ENCODE measurements at places on chromosomes 16 and 17.

DNA sequence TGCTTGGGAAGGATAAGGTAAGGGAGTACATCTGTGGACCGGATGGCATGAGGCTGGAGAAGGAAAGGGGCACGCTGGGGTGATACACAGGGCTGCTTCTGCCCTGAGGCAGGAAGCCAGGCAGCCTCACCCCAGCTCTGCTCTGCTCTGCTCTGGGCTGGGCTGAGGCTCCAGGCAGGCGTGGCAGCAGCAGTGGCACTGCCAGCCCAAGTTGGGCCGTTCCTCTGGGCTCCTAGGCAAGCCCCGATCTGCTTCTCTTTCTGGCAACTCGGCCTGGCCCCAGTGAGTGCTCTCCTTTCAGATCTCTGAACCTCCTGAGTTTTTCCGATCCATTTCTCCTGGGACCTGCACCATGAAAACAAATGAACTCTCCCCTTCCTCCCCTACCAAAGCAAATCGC lies 44.9 kb downstream of the VAC14 start:
- DNase-seq, result no peak

DNA sequence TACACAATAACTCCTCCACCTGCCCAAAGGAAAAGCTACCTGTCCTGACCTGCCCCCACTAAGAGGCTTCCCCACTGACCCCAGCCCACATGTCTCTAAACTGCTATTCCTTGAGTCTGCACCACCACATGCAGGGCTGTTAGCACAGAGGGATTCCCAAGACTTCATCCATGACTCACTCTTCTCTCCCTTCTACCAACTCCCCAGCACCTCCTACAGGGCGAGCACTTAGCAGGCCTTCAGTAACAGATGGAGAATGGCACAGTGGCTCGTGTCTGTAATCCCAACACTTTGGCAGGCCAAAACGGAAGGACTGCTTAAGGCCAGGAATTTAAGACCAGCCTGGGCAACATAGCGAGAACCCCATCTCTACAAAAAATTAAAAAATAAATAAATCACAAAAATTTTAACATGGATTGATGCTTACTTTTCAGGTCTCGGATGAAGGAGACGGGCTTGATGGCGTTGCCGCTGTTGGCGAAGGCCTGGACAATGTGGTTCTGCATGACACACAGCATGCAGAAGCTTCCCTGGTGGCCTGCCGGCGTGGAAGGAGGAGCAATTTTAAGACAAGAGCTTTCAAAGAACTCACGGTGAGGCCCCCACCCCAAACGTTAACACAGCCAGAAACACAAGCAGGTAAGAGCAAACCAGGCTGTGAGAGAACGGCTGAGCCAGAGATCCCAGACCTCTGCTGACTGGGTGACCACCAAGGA lies 12.0 kb downstream of the USP36 start:
- peak; percentile 49 for DNase-seq

GRCh38 chr17:48051283-48051682 lies 3.1 kb downstream of the NFE2L1 start:
- DNase-seq, result no peak

- peak; percentile 89 for DNase-seq
Observed at GRCh38 chr16:73068541-73069401, 20.8 kb upstream of the ZFHX3 start.

DNA sequence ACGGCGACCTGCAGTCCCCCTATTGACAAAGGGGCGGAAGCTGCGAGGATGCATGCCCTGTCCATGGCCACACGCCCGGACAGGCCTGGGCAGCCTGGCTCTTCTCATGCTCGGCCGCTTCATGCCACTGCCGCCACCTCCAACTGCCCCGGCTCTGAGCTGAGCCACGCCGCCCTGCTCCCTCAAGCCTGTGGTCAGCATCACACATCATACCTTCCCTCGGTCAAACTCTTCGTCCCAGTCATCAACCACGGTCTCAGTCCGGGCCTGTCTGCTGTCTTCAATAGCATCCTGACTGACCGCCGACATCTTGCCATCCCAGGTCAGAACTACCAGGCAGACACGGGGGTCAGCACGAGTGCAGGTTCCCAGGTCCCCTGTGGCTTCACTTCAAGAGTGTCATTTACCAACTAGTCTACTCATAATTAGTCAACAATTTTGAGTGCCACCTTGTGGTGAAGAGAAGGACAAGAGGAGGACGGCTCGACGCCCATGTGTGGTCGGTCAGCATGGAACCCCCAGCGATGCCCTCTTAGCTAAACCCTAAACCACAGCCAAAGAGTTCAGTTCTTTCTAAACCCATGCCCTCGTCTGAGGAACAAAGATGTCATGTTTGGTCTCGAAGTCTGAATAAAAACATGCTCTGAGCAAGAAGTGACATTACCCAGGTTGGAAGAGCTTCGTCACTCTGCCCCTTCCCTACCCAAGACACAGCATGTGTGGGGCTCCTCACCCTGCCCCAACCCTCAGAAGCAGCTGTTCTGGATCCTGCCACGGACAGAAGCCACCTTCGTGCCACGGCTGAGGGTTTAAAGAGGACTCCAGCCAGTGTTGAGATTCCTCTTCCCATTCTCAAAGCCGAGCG lies 16.9 kb upstream of the CYTH1 start:
- DNase-seq, result no peak

GRCh38 chr17:39729280-39729851 lies 966 bp downstream of the MIEN1 start:
- DNase-seq, result no peak

DNA sequence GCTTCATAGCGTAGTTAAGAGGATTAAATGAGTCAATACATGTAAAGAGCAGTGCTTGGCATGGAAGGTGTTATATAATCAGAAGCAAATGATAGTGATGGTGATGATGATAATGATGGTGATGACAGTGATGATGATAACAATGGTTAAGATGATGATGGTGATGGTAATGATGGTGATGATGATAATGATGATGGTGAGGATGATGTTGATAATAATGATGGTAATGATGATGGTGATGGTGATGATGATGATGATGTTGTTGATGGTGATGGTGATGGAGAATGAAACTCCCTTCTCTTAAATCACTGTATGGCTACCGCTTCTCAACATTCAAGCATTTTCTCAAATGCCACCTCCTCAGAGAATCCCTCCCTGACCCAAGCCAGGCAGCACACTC lies 190.5 kb downstream of the TMEM132E start:
- DNase-seq, result no peak

DNA sequence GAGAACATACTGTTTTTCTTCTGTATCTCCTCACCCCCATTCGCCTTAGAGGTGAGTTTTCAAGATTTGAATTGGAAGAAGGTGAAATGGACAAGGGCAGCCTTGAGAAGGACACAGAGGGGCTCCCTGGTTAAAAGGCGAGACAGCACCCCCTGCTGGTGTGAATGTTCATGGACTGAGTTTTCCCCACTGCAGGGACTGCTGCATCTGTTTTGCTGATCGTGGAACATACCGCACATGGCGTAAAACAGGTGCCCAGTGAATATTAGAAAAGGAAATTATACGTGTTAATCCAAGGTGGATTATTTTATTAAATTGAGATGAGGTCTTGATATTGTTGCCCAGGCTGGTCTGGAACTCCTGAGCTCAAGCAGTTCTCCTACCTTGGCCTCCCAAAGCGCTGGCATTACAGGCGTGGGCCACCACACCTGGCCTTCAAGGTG lies 54.5 kb downstream of the NDE1 start:
- DNase-seq, result peak; percentile 10

DNA sequence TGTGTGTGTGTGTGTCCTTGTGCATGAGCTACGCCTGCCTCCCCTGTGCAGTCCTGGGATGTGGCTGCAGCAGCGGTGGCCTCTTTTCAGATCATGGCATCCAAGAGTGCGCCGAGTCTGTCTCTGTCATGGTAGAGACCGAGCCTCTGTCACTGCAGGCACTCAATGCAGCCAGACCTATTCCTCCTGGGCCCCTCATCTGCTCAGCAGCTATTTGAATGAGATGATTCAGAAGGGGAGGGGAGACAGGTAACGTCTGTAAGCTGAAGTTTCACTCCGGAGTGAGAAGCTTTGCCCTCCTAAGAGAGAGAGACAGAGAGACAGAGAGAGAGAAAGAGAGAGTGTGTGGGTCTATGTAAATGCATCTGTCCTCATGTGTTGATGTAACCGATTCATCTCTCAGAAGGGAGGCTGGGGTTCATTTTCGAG lies 22.5 kb downstream of the STAT5A start:
- DNase-seq, result no peak

- DNase-seq, result no peak
Observed at GRCh38 chr17:63196772-63197335, 230.8 kb downstream of the TANC2 start.

GRCh38 chr16:89727406-89728120 lies 6.2 kb downstream of the ZNF276 start:
- DNase-seq, result no peak

All from NCI-H226 (cell line).